ENCODE measurements at places on chromosomes 5 and 9.
A peak's percentile ranks its signal among the peaks of the same experiment; 100 is the strongest.

GRCh38 chr9:95506428-95506677 lies 10.4 kb downstream of the PTCH1 start:
- DNase-seq = no peak

DNA sequence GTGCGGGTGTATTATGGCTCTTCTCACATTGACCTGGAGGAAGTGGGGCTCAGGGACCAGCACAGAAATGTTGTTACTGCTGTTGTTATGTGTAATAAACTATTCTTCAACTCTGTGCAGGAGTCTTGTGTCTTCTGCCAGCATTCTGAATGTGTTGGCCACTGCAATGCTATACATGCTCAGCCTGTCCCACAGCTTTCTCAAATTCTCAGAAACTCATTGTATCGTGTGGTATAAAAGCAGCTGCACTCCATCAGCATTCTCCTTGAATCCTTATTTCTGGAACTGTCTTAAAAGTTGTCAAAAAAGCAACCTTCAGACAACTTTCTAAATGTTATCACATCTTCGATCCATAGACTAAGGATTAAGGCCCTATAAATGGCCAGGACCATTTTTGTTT lies 72.0 kb downstream of the ZNF474 start:
- DNase-seq = no peak

GRCh38 chr5:55231029-55231918 lies 2.1 kb downstream of the CCNO start:
- no peak for DNase-seq

GRCh38 chr9:28073270-28073669 lies 500.0 kb upstream of the C9orf72 start:
- DNase-seq = peak; percentile 66

DNA sequence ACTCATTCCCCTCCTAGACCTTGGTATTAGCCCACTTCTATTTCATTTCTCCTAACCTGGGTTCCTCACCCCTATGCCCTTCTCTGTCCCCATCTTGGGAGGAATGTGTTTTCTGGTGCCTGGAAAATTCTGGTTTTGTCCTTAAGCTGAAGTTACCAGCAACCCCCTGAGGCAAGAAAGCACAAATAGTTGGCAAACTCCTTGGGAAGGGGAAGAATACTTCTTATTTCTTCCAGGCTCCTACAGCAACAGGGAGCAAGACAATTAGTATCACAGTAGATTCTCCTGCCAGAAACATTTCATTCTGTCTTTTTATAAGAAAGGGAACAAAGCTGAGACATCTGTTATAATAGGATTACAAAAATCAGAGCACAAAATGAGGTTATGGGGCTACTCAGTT lies 142.5 kb downstream of the SNCAIP start:
- no peak for DNase-seq

DNA sequence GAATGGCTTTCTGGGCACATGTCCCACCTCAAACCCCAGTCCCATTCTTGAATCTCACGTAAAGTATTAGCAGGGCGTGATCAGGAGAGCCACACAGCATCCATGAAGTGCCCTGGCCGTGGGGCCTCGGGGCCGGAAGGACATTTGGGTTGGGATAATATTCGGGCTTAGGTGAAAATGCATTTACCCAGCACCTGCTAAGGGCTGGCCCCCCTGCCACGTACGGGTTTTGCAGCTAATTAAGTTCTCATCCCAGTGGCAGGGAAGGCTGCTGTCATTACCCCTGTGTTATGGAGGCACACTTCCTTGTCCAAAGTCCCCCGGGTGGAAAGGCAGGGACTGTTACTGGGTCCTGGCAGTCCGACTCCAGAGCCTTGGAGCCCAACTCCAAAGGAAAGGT lies 29.0 kb downstream of the ROPN1L start:
- no peak for DNase-seq

DNA sequence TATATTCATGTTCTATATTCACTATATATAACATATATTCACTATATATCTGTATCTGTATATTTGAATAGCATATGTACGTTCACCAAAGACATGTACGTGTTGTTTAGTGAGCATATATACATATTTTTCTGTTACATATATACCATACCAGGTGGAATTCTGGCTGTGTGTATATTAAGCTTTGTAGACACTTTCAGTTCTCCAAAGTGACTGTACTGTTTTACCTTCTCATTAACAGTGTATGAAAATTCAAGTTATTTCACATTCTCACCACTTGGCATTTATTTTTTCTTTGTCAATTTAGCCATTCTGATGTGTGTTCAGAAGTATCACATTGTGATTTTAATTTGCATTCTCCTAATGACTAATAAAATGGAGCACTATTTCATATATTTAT lies 52.2 kb downstream of the DROSHA start:
- DNase-seq = no peak

DNA sequence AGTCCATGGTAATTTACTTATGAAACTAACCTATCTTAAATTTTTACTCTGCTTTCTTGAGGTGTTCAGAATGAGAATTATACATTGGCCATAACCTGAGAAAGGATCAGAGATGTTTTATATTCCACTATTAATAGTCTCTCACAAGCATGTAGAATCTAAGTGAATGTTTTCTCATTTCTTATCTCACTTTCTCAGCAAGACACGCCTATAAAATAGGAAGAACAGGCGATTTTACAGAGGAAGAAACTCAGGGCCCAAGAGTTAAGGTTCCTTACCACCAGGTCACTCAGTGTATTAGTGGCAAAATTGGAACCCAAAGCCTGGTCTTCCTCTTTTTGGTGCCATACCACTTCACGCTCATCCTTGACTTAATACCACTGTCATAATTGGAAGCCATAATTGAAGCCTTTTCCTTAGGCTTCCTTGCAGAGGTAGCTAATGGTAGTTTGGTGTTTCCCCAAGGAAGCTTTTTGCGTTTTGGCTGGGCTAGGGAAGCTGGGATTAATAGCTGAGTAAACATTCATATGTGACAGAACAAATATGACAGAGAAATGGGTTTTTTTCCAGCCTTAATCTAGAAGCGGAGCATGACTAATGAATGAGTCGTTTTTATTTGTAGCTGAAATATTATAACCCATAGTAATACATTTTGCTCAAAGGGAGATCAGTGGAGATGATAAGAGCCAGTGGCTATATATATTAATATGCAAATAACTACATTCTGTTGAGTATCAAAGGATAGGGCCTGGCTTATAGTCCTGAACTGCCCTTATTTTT lies 16.9 kb downstream of the HMGXB3 start:
- no peak for DNase-seq

DNA sequence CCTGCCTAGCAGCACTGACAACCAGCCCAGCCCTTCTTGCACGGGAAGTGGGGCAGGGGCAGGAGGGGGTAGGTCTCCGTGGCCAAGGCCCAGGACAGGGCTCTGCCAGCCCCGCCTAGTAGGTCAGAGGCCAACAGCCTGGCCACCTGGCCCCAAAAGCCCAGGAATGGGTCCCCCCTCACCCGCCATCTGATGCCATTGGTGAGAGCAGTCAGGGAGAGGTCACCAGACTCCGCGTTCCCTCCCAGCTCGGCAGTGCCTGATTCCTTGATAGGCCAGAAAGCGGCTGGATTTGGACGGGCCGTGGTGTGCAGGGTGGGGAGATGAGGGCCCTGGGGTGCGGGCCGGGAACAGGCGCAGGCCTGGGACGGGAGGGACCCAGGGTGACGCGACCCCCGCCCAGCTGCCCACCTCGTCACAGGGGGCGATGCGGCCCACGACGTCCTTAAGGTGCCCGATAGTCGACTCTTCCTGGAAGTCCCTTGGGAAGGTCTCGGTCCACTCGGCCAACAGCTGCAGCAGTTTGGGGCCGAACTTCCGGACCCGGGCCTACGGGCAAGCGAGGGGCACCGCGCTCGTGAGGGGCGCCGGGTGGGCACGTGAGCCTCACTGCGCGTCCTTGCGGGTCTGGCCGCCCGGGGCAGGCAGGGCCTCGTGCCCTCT lies 64.5 kb upstream of the RNF130 start:
- no peak for DNase-seq
